Suppressor macrophage treated with lipopolysaccharide for 1 hour (primary cell): ENCODE measurements at places on chromosomes 2 and 18.

- DNase-seq: no peak
Measured at GRCh38 chr2:230202430-230203109, 17.2 kb downstream of the SP110 start.

DNA sequence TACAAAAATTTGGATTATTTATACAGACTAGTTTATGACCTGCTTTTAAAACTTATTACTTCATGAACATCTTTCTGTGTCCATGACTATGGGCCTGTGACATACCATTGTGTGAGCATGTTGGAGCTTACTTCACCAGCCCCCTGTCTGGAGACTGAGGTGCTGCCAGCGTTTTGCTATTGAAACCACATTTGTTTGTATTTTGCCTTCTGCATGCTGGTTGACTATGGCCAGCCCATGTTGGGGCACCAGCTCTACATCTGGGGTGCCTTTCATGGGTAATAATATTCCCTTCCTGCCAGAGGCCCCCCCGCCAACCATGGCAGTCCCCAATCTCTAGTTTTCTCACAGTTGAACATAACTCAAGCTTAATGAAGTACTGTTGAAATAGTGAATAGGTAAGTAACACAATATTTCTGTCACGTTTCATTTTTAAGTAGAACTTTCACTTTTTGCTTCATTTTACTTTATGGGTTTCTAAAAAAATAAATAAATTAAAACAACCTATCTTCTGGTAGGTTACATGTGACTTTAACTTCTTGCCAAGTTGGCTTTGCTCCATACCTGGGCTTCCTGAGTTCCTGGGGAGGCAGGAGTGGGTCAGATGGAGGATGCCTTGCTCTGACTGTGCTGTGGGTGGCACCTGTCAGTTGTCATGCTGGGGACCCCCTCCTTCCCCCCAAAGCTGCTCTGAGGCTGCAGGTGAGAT, 63.9 kb downstream of the DGKD start:
- no peak for DNase-seq

DNA sequence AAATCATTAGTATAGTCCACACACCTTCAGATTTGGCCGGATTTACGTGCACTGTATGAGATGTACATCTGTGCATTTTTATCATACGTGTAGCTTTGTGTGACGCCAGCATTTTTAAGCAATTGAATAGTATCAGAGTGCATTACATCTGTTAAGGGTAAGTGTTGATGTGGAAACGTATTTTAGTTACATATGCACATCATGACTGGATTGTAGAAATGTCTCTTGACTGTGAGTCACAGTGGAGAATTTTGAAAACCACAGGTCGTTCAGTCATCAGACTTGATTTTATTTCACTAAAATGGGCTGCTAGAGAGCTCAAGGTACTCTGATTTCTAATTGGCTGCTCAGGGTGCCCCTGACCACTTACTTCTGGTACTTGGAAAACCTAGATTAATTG, 5.4 kb upstream of the GPBAR1 start:
- DNase-seq: peak; percentile 85

DNA sequence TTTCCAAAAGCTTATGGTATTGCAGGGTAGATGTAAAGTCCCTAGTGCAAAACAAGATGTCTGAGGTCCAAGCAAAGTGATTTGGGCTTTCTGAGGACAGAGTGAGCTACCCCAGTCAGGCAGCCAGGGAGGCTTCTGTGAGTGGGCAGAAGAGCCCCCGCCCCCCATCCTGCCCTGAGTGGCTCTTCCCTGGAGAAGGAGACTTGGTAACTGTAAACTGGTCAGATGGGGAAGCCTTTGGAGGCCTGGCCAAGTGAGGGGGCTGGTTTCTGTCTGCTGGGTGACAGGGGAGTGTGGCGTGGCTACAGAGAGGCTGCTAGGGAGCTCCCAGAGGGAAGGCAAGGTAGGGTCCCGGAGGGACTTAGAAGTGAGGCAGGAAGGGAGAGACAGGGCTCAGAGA, 181.3 kb upstream of the HAAO start:
- peak; percentile 55 for DNase-seq

DNA sequence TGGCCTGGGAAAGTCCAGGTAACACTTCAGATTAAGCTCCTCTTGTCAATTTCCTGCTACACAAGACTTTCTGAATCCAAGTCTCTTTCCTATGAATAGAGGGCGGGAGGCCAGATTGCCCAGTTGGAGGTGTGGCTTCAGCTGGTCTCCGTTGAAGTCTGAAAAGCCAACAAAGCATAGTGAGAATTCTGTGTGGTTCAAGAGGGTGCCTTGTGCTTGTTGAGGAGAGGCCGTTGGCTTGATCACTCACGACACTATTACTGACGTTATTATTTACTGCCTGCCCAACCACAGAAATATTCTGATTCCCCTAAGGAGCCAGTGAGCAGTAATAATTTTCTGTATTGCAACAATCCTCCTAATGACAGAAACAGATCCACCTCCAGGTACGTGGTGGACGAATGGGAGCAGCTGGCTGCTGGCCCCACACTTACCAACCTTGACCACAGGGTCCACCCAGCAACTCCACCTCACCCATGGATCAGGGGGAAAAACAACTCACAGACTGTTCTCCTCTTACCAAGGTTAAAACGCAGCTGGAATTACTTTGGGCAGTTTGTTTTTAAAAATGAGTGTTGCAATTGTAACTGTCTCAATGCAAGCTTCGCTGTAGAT, 21.9 kb downstream of the NRP2 start:
- no peak for DNase-seq

GRCh38 chr2:56130463-56131070, 53.2 kb upstream of the CCDC85A start:
- DNase-seq: peak; percentile 25

DNA sequence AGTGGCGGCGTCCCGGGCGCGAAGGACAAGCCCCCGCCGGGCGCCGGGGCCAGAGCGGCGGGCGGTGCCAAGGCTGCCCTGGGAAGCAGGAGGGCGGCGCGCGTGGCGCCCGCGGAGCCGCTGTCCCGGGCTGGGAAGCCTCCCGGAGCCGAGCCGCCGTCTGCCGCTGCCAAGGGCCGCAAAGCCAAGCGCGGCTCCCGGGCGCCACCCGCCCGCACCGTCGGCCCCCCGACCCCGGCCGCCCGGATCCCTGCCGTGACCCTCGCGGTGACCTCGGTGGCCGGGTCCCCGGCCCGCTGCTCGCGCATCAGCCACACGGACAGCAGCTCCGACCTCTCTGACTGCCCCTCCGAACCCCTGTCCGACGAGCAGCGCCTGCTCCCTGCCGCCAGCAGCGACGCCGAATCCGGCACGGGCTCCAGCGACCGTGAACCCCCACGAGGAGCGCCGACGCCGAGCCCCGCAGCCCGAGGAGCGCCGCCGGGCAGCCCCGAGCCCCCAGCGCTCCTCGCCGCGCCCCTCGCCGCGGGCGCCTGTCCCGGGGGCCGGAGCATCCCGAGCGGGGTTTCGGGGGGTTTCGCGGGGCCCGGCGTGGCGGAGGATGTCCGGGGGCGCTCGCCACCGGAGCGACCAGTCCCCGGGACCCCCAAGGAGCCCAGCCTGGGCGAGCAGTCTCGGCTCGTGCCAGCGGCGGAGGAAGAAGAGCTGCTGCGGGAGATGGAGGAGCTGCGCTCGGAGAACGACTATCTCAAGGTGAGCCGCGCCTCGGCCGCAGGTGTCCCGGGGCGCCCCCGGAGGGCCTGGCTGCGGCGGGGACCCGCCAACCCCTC, 820 bp downstream of the MTCL1 start:
- DNase-seq: peak; percentile 67

GRCh38 chr2:134145519-134145918, 108.4 kb upstream of the MGAT5 start:
- DNase-seq: no peak

GRCh38 chr18:24538414-24539264, 78.2 kb downstream of the HRH4 start:
- DNase-seq: no peak
